Astrocyte (in vitro differentiated cells and primary cell): ENCODE measurements at places on chromosomes 12 and 14.

GRCh38 chr14:53214384-53214783, 61.3 kb upstream of the DDHD1 start:
- no peak for DNase-seq

GRCh38 chr14:71645656-71646055, 286.6 kb upstream of the RGS6 start:
- DNase-seq = peak; percentile 57

DNA sequence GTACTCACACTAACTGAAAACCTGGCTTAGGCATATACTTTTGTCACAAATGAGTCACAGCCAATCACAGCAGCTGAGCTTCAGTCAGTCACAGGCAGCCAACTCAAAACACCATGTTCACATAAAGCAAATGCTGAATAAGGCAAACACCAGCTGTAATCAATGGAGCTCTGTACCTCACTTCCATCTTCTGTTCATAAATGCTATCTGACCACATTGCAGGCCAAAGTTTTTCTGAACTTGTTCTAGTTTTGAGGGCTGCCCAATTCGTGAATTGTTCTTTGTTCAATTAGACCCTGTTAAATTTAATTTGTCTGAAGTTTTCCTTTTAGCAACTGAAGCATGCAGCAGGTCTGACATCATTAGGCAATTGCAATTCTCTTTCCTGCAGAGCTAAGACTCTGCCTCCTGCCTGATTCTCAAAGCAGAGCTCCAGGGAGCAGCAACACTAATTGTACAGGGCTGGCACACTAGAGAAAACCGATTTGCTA, 129.9 kb downstream of the WIF1 start:
- DNase-seq = no peak

GRCh38 chr14:92702441-92702918, 45.9 kb downstream of the LGMN start:
- DNase-seq = no peak

DNA sequence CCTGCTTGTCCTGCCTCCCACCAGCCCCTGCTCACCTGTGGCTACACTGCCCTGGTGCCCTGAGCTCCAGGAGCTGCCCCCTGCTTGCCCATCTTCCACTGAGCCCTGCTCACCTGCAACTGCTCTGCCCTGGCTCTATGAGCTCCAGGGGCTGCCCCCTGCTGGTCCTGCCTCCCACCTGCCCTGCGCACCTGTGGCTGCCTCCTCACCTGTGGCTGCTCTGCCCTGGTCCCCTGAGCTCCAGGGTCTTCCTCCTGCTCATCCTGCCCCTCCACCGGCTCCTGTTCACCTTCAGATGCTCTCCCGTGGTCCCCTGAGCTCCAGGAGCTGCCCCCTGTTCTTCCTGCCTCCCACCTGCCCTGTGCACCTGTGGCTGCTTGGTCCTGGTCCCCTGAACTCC, 247.6 kb downstream of the TMEM121 start:
- no peak for DNase-seq

GRCh38 chr14:71321574-71322315, 414.5 kb downstream of the PCNX1 start:
- DNase-seq = peak; percentile 72

- DNase-seq = peak; percentile 43
Observed at GRCh38 chr14:23186913-23187654, 3.6 kb upstream of the SLC7A8 start.

GRCh38 chr14:72736786-72737559, 156.9 kb downstream of the DPF3 start:
- DNase-seq = peak; percentile 44

- no peak for DNase-seq
Observed at GRCh38 chr12:51729331-51729730, 119.2 kb downstream of the FIGNL2 start.

- DNase-seq = no peak
Observed at GRCh38 chr14:75595226-75595625, 16.8 kb downstream of the FLVCR2 start.

DNA sequence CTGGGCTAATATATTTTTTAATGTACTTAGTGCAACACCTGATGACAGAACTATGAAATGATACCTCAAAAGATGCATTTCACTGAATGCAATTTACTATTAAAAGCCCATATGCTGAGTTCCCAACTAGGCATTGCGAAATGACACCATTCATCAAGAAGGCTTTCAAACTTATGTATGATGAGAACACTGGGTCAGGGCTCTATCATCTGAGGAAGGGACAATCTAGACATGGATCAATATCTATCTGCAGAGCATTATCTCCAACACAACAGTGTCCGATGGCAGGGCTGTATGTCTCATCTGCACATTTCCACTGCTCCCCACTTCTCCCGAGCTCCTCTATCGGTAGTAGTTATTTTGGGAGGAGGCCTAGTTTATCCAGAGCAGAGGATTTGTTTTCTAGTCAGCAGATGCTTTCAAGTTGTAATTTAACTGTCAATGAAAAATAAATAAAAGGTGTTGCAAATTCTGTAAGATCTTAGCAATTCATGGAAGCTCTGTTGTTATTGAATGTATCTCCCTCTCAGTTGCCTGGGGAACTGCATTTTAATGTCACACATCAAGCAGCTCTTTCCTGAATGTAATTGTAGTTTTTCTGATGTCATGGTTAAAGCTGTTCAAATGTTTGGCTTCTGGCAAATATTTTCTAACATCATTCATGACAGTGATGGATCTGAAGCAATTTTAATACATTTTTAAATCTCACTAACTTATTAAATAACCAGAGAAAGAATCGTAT, 7.4 kb upstream of the GCH1 start:
- no peak for DNase-seq

DNA sequence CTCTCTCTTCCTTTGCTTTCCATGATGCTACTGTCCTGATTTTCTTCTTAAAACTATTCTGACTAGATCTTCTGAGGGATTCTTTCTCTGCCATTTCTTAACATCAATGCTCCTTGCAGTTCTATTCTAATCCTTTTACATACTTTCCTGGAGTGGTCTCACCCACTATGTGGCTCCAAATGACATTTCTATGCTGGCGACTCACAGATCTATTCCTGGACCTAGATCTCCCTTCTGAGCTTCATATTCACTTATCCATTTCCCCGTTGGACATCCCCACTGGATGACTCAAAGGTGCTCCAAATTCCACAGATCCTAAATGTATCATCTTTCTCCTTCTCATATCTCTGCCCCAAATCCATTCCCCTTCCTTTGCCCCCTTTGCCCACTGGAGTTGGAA, 4.1 kb downstream of the TEP1 start:
- peak; percentile 22 for DNase-seq

DNA sequence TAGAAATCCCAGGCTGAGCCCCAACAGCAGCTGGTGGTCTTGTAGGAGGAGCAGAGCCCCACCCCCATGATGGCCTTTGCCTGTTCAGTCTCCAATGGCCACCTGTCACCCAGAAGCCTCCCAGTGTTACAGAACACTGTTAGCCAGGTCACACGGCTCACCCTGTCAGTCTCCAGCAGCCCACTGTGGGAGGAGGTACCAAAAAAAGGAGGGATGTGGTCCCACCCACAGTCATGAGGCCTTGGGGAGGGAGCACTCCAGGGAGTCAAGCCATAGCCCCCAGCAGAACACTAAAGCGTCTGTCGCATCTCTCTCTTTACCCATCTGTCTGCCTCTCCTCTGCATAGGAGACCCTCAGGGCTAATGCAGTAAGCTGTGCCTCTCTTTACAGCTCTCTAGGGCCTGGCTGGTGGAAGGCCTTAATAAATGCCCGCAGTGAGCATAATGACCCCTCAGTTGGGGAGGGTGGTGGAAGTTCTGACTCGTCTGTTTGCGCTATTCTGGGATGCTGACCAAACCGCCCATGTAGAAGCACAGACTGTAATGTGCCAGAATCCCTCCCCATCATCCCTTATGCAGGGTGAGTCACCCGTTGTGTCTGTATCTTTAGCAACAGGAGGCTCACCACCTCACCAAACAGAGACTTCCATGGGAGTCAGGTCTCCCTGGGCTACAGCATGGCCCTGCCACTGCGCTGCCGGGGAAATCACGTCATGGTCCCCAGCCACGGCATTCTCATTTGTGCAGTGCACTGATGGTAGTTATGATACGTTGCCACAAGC, 14.6 kb downstream of the C14orf132 start:
- peak; percentile 100 for DNase-seq

GRCh38 chr14:64685371-64686281, 18.6 kb upstream of the PLEKHG3 start:
- DNase-seq = no peak

DNA sequence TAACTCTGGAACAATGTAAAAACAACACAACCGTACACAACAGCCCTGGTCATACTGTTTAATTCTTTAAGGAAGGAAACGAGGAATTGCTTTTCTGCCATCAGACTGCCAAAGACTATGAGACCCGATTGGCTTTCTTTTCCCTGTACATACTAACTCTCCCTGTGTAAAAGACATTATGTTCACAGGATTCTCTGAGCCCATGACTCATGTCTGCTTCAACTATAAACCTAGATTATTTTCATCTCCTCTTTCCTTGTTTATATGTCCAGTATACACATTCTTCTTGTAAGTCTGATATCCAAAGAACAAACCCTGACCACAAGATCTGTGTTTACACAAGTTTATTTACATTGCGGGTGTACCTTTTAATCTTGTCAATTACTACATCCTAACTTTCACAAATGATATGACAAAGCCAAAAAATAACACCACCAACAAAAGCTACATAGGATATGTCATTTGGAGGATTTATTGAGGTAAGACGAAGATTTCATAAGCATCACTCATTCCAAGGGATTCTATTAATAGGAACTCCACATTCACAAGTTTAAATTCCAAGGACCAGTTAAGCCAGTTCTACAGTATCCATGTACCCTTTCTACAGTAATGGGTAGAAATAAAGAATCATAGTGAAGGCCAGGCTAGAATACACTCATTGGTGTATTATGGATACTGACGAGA, 67.3 kb downstream of the STXBP6 start:
- DNase-seq = peak; percentile 87

GRCh38 chr14:74476107-74476506, 17.0 kb downstream of the NPC2 start:
- no peak for DNase-seq

DNA sequence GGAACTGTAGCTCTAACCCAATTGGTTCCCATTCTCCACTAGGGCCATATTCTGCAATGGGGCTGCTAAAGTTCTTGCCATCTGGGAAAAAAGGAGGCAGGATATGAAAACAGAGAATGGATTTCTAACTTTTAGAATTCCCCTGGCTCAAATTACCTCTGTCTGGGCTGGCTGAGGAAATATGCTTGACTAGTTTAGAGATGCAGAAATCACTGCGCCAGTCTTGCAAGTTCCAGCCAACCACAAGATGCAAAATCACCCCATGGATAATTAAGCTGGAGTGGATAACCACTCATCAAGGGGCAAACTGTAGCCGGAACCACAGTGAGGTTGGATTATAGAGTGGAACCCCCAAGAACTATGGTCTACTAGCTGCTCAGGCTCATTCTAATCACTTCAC, 126.3 kb downstream of the RALGAPA1 start:
- DNase-seq = peak; percentile 30

DNA sequence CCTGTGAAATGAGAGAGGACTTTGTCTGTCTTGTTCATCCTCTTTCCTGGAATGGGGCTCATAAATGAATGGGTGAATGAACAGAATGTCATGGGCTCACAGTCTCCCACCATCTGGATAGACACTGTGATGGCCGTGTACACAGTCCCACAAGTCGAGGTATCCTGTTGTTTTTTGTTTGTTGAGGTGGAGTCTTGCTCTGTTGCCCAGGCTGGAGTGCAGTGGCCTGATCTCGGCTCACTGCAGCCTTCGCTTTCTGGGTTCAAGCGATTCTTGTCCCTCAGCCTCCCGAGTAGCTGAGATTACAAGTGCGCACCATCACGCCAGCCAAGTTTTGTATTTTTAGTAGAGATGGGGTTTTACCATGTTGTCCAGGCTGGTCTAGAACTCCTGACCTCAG, 16.1 kb upstream of the PLA2G1B start:
- no peak for DNase-seq

- no peak for DNase-seq
Observed at GRCh38 chr12:117388951-117389446, 27.6 kb upstream of the NOS1 start.

GRCh38 chr14:75566321-75566720, 12.1 kb upstream of the FLVCR2 start:
- no peak for DNase-seq
